ENCODE measurements at places on chromosomes 11 and 22.
A peak's percentile ranks its signal among the peaks of the same experiment; 100 is the strongest.

GRCh38 chr11:61194169-61194671, 9.1 kb upstream of the PGA3 start:
- DNase-seq = no peak

DNA sequence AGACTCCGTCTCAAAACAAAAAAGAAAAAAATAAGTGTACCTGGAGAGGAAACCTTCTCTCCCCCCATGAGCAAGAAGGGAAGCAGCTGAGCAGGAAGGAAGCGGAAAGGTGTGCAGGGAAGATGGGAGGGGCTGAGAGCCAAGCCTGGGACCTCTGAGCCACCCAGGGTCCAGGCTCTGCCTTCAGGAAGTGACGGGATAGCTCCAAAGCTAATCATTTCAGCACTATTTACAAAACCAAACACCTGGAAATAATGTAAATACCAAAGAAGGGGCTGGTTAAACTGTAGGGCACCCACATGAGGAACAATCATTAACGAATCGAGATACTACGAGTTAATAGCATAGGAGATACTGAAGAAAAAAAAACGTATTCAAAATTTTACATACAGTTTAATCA, 27.9 kb downstream of the ARRB1 start:
- no peak for DNase-seq

- DNase-seq = no peak
These were observed 82.3 kb upstream of the EED start for GRCh38 chr11:86162239-86162638.

DNA sequence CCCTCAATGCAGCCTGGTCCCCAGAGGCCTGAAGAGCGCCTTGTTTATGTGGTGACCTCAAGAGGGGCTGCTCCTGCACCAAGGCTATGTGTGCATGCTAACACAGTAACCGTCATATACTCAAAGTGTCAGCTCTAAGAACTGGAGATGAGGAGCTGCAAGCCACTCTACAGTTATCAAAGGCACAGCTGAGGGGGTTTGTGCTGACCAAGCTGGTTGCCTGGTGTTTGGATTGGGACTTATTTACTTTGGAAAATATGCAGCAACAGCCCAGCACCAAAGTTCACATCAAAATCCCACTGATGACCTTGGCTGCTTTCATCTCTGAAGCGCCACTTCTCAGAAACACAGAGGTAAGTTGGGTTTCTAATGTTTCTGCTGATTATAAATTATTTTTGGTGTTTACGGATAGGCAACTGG, at the start of gene SERPIND1:
TSS of gene SERPIND1 (plus strand) at position 321 of the 420 bp plus-strand sequence. CDS start 5,200 bp downstream, outside the sequence.
- DNase-seq = no peak

DNA sequence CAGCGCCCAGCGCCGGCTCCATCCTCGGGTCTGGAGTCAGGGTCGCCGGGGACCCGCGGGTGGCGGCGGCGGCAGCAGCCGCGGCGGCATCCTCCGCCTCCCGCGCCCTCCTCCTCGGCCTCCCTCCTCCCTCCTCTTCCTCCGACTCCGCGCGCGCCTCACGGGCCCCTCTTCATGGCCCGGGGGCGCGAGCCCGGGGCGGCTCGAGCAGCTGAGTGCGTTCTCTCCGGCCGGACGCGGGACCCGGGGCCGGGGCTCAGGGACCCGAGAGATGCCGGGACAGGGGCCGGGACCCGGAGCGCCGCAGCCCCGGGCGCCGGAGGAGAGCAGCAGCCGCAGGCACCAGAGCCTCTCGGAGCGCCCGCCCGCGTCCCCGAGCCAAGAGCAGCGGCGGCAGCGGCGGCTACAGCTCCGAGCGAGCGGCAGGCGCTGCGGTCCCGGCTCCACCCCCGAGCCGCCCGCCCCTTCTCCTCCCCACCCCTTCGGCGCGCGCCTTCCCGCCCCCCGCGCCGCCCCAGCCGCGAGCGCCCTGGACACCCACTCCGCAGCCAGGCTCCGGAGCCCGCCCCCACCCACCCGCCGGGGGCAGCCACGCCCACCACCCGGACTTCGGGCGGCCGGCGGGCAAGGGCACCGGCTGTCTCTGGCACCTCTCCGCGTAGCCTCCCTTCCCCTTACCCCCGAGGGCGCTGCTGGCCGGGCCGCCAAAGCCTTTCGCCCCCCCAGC, at the start of gene CHST1:
TSS of gene CHST1 (minus strand) at position 417 of the 727 bp plus-strand sequence. CDS start 14,699 bp downstream, outside the sequence.
- DNase-seq = no peak

DNA sequence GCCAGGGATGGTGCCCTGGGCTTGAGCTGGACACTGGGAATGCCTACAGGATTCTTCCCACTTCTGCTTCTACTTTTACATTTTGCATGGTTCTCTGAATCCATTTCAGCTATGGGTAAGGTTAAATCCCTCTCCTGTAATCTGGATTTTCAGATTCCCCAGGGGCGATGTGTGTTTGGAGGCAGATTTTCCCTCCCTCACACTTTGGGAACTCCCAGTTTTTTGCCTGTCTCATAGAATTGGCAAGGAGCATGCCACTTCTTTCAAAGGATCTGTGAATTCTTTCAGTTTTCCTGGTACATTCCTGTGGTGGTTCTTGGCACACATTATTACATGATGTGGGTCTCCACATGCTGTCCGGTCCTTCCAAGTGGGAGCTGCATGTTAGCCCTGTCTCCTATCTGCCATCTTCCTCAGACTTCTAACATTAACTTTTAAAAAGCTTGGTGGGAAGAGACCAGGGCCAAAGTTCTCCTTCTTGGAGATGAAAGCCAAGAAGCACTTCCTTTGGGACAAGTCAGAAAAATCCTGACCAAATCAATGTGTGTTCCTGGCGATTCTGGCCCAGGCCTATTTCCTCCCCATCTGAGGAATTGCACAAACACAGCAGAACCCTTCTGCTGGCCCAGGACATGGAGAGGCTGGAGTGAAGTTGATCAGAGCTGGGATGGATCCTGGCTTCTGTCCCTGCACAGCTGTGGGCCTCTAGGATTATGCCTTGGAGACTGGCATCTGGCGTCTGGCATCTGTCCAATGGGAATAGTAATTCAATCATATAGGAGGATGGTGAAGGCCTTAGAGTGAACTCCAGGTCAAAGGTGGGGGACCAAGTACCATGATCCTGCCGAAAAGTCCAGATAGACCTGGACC, 5.4 kb upstream of the APOL2 start:
- no peak for DNase-seq

DNA sequence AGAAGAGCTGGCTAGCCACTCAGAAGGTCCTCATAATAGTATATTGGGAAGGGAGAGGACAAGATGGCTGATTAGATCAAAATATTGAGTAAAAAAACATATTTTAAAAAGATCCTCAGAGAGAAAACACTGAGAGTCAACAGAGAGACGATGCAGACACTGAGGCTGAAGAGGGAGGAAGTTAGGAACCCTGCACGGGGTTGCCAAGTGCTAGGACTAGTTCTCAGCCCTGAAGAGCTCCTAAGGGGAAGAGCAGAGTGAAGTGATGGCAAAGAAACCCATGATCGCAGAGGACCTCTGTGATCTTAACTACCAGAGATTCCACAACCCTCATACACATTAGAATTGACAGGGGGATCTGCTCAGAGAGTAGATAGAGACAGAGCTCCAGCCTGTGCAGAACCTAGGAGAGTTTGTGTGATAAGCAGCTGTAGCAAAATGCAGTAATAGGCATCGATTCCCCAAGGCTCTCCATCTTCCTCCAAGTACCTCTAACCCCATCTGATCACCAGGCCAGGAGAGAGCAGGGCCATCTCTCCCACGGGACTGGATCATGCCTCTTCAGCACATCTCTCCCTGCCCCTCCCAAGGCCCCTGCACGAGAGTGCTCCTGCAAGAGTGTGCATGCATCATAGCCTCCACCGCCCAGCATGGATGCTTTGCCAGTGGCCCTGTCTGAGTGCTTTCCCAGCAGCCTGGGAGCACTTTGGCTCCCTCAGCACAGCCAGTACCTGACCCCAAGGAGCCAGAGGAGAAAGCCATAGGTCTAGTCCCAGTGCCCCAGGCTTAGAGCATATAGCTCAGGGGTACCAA, 41.2 kb upstream of the ARL14EP start:
- DNase-seq = no peak

DNA sequence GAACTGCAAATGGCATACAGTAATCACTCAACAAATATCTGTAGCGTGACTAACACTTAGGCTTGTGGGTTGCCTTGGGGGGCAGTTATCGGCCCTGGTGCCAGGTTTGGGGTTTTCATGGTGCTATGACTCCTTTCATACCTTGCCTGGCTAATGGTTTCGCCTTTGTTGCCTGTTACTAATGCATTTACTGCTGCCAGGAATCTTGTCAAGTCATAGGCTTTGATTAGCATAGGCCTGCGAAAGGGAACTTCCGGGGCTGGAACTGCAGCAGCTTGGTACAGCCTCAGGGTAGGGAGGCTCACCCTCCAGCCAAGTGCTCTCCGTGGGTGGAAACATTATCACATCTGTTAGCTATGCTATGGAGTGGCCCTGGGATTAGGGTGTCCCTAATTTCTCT, 13.2 kb downstream of the SLC25A18 start:
- DNase-seq = no peak

DNA sequence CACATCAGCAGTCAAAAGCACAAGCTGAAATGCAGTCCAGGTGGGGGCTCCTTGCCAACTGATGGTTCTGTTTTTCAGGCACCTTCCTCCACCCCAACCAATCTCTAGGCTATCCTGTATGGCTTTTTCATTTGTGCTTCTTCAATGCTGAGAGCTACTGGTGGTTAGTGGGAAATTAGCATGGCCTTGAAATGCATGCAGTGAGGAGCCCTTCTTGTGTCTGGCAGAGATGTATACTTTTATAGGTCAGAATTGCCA, 167.4 kb downstream of the NAV2 start:
- no peak for DNase-seq

DNA sequence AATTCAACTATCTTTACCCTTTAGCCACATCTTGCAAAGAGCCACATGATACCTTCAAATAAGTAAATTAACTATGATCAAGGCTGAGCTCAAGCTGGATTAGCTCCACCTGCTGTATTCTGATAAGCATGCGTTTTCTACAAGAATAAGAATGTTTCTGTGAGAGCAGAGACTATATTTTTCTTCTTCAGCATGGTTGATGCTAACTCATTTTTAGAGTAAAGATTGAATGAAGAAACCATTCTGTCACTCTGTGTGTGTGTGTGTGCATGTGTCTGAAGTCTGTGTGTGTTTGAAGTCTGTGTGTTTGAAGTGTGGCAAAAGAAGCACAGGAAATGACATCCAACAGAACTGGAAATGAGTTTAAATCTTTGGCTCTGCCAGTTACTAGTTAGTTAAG, 12.0 kb upstream of the LAYN start:
- DNase-seq = no peak

DNA sequence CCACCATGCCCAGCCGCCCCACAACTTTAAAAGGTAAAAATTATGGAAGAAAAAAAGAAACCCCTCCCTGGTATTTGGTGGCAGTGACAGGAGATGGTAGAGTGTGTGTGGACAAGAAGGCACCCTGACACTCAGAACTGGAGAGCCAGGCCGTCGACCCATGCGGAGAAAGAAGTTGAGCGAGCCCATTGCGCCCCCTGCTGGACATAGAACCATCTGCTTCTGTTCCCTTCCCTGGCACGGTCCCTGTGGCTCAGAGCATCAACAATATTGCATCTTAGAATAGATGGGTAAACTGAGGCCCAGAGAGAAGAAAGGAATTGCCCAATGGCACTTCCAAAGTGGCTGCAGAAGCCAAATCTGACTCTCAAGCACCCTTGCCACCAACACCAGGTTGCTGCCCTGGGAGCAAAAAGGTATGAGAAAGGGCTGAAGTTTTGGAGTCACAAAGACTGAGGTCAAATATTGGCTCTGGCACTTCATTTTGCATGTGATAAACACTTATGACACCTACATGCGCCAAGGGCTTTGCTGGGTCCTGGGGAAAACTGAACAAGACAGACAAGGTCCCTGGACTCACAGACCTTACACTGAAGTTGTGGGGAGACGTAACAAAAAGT, 8.6 kb downstream of the MRPL11 start:
- peak; percentile 83 for DNase-seq

- DNase-seq = no peak
These were observed 38.1 kb downstream of the SLC22A12 start for GRCh38 chr11:64629103-64629502.

- no peak for DNase-seq
These were observed 87.9 kb upstream of the CLPB start for GRCh38 chr11:72522186-72522585.

DNA sequence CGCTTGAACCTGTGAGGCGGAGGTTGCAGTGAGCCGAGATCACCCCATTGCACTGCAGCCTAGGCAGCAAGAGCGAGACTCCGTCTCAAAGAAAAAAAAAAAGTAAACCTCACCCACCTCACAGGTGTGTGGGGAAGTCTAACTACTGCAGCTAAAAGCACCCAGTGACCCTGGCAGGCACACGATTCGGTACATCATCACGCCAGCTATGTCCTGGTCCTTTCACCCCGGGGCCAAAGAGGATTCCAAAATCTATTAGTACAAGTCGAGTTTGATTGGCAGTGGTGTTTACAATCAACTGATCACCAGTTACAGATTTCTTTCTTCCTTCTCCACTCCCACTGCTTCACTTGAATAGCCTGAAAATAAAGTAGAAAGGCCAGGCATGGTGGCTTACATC, 6.3 kb downstream of the TST start:
- no peak for DNase-seq

GRCh38 chr11:76327202-76327601, 53.7 kb downstream of the THAP12 start:
- no peak for DNase-seq

GRCh38 chr11:123903932-123904331, 2.0 kb downstream of the OR8D4 start:
- DNase-seq = peak; percentile 3

DNA sequence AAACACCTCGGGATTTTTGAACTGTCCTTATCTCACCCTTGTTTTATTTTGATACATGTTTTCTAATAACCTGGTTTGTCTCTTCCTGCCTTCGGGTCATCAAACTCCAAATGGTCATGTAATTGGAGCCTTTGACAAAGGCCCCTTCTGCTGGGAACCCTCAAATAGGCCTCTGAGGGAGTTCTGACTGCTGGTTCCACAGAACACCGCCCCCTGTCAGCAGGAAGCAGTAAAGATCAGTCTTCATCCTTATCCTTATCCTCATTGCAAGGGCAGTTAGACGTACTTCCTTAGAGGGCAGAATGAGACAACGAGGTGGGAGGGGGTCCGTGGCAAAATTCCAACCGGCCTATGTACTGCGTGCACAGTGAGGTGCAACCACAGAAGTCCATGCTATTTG, 12.1 kb downstream of the TRIM51 start:
- no peak for DNase-seq

DNA sequence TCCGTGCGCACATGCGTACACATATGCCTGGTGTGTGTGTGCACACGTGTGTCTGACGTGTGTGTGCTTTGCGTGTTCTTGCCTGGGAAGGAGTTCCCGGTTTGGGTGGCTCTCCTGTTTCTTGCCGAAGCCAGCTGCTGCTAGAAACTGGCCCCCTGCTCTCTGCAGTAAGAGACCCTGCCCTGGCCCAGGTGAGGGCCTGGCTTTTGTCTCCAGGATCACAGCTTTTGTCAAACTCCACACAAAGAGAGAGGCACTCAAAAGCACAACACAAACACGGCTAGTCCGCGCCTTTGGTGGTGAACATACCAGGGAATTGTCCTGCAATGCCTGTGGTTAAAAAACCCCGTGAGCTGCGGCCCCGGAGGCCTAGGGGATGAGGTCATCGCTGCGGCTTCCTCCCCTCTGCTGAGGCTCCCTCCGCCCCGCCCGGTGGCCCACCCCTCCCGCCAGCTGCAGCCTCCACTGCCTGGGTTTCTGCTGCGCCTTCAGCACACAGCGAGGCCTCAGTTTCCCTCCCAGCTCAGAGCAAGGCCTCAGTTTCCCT, 88.9 kb downstream of the KCNQ1 start:
- DNase-seq = peak; percentile 74

- no peak for DNase-seq
These were observed 5.1 kb upstream of the SAAL1 start for GRCh38 chr11:18111005-18111404.

- no peak for DNase-seq
These were observed 5.2 kb downstream of the TMEM134 start for GRCh38 chr11:67463680-67464410.
